CD4-positive, alpha-beta memory T cell (primary cell): ENCODE measurements at places on chromosomes 11 and 22.

GRCh38 chr11:74770456-74770855 is 21.8 kb downstream of the RNF169 start:
- peaks cover 36% of the 10 kb centered on the region for H3K4me1 ChIP-seq
- no peaks in the 10 kb centered on the region for H3K27me3 ChIP-seq
- no peaks in the 10 kb centered on the region for H3K36me3 ChIP-seq
- H3K4me3 ChIP-seq: no peak overlapping the region
- no peak for DNase-seq

DNA sequence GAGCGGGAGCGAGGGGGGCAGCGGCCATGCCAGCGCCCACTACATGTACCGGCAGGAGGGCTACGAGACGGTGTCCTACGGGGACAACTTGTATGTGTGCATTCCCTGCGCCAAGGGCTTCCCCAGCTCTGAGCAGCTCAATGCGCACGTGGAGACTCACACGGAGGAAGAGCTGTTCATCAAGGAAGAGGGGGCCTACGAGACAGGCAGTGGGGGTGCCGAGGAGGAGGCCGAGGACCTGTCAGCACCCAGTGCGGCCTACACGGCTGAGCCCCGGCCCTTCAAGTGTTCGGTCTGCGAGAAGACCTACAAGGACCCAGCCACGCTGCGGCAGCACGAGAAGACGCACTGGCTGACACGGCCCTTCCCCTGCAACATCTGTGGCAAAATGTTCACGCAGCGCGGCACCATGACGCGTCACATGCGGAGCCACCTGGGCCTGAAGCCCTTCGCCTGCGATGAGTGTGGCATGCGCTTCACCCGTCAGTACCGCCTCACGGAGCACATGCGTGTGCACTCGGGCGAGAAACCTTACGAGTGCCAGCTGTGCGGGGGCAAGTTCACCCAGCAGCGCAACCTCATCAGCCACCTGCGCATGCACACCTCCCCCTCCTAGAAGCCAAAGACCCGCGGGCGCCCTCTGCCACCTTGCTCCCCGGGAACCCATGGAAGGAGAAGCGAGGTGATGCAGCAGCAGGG is 20.9 kb upstream of the TMEM191C start:
- H3K36me3 ChIP-seq: peaks cover 26% of the 10 kb centered on the region
- no peak overlapping the region for H3K4me3 ChIP-seq
- H3K4me1 ChIP-seq: no peaks in the 10 kb centered on the region
- H3K27me3 ChIP-seq: no peaks in the 10 kb centered on the region

DNA sequence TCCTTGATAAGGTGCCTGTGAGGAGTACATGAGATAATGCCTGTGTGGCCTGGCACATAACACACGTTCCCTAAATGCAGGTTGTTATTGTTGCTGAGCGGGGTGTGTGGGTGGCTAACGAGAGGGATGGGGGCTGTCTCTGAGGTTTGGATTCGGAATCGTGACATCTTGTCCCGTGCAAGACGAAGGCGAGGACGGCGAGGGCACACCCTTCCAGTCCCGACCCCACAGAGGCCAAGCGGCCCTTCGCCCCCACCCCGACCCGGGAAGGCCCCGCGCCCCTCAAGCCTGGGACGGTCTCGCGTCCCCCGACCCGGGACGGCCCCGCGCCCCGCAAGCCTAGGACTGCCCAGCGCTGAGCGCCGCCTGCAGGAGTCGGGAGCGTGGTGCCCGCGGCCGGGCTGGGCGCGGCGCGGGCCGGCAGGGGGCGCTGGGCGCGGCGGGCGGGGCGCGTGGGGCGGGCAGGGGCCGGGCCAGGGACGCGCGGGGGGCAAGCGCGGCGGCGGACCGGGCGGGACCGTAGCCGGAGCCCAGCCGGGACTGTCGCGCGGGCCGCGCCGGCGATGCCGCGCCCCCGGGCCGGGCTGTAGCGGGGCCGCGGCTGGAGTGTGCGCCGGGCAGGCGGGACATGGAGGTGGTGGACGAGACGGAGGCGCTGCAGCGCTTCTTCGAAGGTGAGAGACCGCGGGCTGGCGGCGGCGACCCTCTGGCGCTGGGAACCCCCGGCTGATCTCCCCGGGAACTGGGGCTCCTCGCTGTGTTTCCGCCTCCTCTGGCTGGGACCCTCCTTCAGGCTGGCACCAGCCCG is at the start of gene MYRF:
Gene MYRF (plus strand): TSS at position 520 of the 808 bp plus-strand sequence. CDS start 109 bp downstream, at position 629.
- no peak within 1 kb of the TSS for H3K4me3 ChIP-seq
- no peaks in the 10 kb centered on the region for H3K27me3 ChIP-seq
- peaks cover 17% of the 10 kb centered on the region for H3K4me1 ChIP-seq

DNA sequence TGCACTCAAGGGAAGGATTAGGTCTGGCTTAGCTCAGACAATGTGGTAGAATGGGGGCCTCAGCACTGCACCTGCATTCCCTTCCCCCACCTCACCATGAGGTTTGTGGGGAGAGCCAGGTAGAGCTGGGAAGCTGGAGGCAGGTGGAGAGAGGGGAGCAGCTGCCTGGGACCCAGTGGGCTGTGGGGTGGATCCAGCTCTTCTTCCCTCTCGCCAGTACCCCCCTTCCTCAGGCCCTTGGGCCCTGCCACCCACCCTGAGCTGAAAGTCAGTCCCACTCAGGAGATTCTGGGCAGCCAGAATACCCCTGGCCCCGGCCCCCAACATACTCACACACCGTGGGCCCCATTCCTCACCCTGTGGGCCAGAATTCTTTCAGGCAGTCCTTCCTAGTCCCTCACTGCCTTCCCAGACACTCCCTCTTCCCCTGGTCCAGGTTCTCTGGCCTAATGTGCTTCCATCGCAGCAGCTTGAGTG is 3.1 kb upstream of the POLD4 start:
- H3K4me1 ChIP-seq: peaks cover 43% of the 10 kb centered on the region
- no peak overlapping the region for H3K27ac ChIP-seq
- peaks cover 3% of the 10 kb centered on the region for H3K36me3 ChIP-seq
- no peak for DNase-seq

DNA sequence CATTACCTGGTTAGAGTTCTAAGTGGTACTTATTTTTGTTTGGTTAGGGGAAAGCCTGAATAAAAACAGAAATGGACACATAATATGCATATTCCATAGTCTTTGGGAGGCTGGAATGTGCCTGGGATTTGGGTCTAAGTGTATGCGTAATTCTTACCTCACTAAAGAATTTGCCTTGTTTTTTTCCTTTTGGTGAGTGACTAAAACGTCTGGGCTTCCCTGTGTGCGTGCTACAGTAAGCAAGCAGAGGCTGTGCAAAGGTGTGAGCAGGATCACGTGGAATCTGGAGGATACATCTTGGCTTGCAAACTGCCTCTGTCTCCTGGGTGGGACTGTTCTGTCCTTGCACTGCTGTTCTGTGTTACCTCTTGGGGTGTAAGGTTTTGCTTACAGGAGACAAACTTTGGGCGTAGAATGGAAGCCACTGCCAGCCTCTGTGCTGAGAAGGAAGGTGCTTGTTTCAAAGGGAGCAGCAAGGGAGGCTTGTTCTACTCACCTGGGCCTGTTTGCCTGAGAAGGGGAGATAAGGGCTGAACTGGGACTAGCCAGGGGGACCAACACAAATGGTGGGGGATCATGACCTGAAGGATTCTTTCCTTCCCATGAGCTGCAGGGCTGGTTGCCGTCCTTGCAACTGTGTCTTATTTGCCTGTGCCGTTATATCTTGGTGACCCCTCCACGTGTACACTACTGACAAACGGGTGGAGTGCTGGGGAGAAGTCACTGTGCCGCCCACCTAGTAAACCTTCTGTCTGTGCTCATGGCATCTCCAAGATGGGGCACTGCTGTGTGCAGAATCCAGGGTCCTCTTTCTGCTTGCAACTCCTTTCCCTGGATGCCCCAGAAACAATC is 4.5 kb downstream of the NEAT1 start:
- H3K4me3 ChIP-seq: peak overlapping the region; percentile 99
- H3K36me3 ChIP-seq: peaks cover 19% of the 10 kb centered on the region
- H3K27ac ChIP-seq: peak overlapping the region; percentile 98
- no peaks in the 10 kb centered on the region for H3K27me3 ChIP-seq
- DNase-seq: peak; percentile 28
